Vagina (tissue), 2 donors: ENCODE measurements at places on chromosomes 16 and 17.
A peak's percentile ranks its signal among the peaks of the same experiment; 100 is the strongest.

GRCh38 chr16:51624080-51624775 lies 473.2 kb upstream of the SALL1 start:
- DNase-seq, result no peak

DNA sequence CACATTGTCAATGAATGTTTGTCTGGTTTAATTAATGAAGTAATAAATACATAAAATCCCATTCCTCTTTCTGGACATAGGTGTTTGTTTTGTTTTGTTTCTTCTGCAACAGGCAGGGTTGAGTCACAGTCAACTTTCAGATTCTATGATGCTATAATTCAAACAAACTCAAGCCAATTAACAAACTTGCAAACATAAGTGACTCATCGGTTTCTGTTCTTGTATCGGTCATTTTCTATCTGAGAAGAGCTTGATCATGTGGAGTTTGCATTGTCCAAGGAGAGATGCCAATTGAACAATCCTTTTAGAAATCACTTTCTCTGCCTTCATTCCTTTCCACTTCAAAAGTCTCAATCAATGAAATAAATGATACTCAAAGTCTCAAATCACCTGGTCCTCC lies 294.2 kb upstream of the C16orf82 start:
- no peak for DNase-seq

DNA sequence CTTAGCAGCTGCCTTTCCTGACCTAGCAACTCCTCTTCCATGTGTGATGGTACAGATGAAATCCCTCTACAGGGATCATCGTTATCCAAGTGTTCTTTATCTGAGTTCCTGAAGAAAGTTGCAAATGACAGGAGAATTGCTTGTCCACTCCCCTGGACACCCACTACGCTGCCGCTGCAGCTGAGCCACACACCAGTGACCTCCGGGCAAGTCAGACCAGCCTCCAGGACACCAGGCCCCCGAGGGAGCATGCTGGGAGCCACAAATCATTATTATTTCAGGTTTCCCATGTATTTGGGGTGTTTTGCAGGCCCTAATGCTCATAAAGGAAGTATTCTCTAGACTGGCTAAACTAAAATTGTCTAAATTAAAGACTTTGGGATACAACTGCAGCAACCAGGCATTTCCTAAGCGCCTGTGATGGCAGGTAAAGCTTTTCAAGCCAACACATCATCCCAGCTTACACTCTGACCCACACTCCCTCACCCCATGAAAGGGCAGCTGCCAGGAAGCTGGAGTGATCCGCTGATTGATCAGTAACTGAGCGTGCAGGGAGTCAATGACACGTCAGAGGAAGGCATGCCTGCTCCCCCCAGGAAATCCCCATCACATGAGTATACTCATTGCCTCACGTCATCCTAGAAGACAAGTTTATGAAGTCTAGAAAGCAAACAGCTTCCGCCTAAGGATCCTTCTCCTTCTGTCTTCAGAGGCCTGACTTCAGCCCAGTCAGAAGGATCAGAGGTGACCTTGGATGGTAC lies 14.4 kb downstream of the FA2H start:
- no peak for DNase-seq

- no peak for DNase-seq
Measured at GRCh38 chr17:68851890-68852289, 103.3 kb downstream of the ABCA8 start.

GRCh38 chr17:76887802-76888201 lies 19.6 kb downstream of the MGAT5B start:
- no peak for DNase-seq

GRCh38 chr17:55883149-55883548 lies 132.3 kb downstream of the PCTP start:
- DNase-seq, result no peak

- peak; percentile 29 for DNase-seq
Measured at GRCh38 chr17:19659366-19660177, 11.0 kb downstream of the ALDH3A2 start.

GRCh38 chr17:55155856-55156560 lies 108.8 kb upstream of the HLF start:
- DNase-seq, result no peak

DNA sequence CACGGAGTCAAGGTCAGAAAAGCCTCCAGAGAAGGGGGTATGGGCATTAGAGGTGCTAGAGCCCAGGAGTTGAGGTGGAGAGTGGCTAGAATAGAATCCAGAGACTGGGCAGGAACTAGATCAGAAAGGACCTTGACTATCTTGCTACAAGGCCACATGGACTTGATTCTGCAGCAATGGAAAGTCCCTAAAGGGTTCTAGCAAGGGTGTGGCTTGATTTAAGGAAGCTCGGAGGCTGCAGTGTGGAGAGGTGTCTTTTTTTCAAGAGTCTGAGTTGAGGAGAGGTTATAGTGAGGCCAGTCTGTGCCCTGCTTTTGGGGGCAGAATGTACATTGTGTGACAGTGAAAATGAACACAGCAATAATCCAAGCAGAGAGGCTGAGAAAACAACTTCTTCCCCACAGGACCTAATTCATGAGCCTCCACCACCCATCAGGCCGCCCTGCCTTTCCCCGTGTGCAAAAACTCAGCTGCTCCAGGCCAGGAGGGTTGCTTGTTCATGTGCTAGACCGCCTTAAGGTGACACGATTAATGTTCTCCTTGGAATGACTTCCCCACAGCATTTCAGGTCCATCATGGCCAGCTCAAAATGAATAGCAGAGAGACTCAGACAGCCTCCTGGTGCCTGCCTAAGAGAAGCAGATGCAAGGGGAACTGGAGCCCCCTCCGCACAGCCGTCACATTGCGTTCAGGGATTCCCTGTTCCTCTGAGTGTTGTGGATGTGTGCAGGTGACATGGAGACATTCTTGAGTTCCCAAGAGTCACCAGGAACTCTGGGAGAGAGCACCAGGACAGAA lies 8.7 kb upstream of the BEAN1 start:
- DNase-seq, result peak; percentile 82

DNA sequence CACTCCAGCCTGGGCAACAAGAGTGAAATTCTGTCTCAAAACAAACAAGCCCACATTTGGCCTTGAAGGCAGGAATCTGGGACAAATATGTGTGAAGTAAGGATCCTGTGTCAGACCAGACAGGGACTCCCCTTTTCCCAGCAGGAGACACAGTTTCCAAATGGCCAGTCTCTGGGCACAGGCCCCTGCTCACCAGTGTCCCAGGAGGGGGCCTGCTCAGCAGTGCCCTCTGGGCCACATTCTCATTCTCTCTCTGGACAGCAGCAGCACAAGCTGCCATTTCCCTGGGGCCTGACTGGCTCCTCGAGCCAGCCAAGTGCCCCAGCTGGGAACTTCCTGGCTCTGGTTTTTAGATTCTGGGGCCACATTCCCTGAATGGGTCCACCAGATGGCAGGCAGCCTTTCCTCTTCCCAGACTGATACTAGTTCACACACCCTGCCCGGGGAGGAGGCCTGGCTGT lies 11.7 kb upstream of the MNT start:
- no peak for DNase-seq

GRCh38 chr16:2213817-2214718 lies 572 bp downstream of the PGP start:
- no peak for DNase-seq

DNA sequence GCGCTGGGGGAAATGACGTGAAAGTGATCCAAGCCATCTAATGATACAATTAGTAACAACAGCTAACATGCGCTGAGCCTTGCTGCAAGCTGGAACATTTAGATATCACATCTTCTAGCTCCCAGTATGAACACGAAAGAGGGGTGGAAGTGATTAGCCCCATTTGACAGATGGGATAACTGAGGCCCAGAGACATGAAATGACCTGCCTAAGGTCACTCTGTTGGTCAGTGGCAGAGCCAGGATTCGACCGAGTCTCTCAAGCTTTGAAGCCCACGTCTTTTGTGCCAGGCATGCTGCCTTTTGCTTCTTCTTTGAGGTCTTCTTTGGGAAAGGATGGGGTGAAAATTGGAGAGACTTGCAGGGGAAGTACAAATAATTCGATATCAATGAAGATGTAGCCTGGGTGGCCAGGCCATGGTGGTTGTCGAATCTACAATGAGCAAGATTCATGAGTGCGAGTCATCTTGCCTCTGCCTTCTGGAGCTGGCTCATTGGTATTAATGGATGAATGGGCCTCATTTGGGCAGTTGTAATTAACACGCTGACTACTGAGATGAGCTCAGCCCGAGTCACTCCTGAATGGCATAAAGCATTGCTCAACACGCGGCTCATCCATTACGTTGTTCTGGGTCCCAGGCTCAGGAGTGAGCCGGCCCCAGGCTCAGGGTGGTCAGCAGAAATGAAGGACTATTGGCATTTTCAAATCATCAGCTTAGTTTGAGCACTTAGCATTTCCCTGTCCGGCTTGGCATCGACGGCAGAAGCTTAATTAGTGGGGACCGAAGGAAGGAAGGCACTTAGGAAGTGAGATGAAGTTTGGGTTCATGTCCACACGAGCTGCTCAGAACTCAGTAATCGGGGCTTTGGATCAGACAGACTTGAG lies 28.0 kb upstream of the GPRC5B start:
- no peak for DNase-seq

DNA sequence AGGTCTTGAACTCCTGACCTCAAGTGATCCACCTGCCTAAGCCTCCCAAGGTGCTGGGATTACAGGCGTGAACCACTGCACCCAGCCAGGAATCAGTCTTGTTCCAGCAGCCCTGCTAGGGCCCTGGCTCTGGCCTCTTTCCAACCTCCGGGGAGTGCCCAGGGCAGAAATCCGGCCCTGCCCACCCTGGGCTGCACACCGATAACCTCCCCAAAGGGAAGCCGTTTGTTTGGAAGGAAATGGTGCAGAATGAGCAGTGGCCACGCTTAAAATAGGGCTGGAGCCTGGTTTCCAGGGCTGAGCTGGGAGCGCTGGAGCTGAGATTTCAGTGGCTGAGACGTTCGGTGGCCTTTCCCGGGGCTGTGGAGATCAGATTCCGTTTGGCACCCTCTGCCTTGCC lies 17.8 kb upstream of the EMP2 start:
- DNase-seq, result no peak

DNA sequence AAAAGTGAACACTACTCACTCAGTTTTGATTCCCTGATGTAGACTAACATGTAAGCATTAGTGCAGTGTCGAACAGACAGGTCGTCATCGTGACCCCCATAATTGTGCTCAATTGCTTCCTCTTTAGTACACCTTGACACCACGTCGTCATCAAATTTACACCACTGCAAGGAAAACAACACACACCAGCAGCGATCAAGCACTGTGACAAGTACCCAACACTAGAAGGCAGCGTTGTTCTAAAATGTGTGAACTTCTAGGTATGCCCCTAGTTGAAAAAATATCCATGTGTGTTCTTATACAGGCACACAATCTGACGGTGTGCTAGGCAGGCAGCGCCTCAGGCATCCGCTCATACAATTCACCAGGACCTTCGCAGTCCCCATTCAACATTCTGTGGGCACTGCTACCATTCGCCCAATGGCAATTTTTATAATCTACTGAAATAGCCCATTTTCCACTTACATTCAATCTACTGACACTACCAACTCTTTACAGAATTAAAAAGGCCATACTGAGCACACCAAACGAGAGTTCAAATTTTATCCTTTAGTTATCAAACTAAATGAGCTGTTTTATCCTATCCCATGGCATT lies 23.1 kb downstream of the LITAFD start:
- no peak for DNase-seq

- DNase-seq, result no peak
Measured at GRCh38 chr17:32958418-32958817, 30.5 kb downstream of the TMEM98 start.

- DNase-seq, result no peak
Measured at GRCh38 chr16:81601008-81601428, 156.4 kb downstream of the CMIP start.

GRCh38 chr17:79463421-79464317 lies 147.2 kb downstream of the RBFOX3 start:
- DNase-seq, result no peak

DNA sequence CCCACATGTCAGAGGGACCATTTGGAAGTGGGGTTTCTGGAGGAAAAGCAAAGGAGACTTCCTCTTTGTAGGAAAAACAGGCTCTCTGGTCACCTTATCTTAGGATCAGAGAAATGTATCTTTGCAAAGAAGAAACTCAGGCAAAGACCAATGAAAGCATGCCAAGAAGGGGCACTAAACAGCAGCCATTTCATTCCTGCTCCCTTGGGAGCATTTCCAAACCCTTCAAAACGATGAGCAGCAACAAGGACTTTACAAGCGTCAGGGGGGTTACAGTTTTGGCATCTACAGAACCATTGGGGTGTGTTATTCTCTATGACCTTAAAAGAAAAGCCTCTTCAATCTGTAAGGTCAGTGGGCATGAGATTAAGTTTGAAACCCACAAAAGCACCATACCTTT lies 122.8 kb downstream of the SMG6 start:
- DNase-seq, result no peak

- DNase-seq, result no peak
Measured at GRCh38 chr17:8955021-8955959, 10.2 kb downstream of the PIK3R5 start.
